ENCODE measurements at places on chromosomes 5 and 9.

GRCh38 chr5:141484641-141485311, at the start of gene PCDHGC4:
Gene PCDHGC4, plus strand, starts transcription at chr5:141485030. Its CDS starts 144 bp downstream, at chr5:141485174.
- no peak for DNase-seq

DNA sequence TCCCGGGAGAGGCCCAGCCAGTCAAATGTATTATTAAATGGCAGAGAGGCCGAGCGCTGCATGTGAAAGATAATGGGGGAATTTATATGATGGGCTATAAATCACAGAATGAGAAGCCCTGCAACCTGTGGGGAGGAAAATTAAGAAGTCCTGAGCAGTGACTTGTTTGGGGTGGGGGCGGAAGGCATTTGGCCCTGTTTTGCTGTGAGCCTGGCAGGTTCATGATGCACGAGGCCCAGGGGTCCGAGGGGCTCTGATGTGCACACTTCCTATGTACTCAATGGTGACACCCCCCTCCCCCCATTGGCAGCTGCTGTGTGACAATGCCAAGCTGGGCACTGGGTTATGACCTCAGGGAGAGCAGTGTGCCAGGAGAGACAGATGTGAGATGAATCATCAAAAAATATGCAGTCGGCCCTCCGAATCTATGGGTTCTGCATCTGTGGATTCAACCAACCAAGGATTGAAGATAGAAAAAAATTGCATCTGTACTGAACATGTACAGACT, 13.7 kb upstream of the DAB2IP start:
- DNase-seq: no peak

- DNase-seq: no peak
These were observed 71.9 kb downstream of the DAPK1 start for GRCh38 chr9:87569518-87569917.

DNA sequence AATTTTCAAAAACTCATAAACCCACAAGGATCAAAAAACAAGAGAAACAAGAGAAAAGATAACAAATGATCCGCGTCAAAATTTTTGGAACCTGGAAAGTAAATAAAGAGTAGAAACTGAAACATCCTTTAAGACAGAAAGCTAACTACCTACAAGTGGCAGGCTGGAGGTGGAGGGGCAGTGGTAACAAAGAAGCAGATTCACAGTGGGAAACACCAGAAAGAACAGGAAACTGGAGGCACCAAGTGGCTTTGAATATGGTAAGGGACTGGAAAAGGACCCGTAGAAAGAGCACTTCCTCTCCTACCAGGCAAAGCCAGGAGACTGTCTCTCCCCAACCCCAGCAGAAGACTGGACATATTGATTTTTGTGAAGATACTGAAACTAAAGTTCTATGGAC, 100.6 kb upstream of the TARS1 start:
- DNase-seq: no peak

GRCh38 chr5:151745071-151745705, 13.2 kb downstream of the ATOX1 start:
- DNase-seq: peak; percentile 69

DNA sequence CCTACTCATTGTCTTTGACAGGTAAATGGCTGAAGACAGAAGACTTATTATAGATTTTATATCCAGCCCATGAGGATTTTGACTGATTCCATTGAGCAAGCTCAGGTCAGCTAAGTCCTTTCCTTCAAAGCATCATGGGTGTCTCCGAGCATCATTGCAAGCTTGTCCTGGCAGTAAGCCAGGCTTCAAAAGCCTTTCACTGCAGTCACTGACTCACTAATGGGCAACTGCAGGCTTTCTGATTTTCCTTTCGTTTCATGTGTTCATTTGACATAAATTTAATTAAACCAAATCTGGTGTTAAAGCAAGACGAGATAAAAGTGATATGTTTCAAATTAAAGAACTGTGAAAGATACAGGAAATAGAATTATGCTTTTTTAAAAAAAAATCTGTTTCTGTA, 426.2 kb downstream of the ANXA1 start:
- DNase-seq: no peak

GRCh38 chr9:16293610-16294009, 576.9 kb downstream of the BNC2 start:
- no peak for DNase-seq

GRCh38 chr9:74770508-74771261, 117.0 kb downstream of the TRPM6 start:
- peak; percentile 6 for DNase-seq

- DNase-seq: peak; percentile 60
These were observed 10.0 kb downstream of the ENC1 start for GRCh38 chr5:74630453-74631066.

DNA sequence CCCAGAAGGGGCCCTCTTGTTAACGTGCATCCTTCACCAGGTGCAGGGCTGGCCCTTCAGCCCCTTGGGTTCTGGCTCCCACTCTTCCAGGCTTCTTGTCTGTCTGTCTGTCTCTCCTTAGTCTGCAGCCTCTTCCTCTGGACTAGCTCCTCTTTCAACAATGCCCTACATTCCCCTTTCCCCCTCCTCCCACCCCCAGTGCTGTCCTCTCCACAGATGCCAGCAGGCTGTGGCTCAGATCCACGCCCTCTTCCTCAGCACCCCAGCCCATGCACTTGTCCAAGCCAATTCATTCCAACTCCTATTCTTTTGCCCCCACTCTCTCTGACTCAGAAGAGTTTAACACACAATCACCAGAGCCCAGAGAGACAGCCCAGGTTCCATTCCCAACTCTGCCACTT, 45.2 kb upstream of the ALDH1B1 start:
- DNase-seq: no peak

- no peak for DNase-seq
These were observed 476.9 kb downstream of the ZSWIM6 start for GRCh38 chr5:61808909-61809308.

- DNase-seq: no peak
These were observed 102.8 kb downstream of the CDH18 start for GRCh38 chr5:19885040-19885824.

DNA sequence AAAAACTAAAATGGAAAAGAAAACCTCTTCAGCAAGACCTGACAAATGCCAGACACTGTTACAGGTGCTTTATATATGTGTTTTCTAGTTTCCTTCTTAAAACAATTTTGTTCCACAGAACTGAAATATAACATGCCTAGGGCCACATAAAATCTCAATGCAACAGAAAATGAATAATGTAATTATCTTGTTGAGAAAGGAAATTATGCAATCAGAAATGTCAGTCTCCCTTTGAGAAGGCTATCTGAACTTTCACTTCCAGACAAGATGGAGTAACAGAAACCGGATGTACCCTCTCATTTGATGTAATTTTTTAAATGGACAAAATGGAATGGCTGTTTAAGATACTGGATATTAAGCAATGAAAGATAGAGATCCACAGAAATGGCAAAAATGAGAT, 79.2 kb downstream of the AGTPBP1 start:
- DNase-seq: no peak

DNA sequence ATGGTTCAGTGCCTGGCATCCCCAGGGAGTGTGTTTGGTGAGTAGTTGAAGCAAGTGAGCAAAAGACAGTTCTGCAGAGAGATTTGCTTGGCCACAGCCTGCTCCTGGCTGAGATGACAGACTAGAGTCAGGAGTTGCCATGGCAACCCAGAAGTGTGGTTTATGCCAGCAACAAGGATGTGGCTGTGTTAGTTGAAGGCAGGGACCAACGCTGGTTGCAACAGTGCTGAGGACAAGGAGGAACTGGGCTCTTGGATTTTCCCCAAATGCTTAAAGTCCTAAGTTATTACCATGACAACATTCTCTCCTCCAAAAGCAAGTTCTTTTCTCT, 2.7 kb downstream of the NXNL2 start:
- peak; percentile 50 for DNase-seq

GRCh38 chr9:12614488-12614887, 78.7 kb upstream of the TYRP1 start:
- no peak for DNase-seq

DNA sequence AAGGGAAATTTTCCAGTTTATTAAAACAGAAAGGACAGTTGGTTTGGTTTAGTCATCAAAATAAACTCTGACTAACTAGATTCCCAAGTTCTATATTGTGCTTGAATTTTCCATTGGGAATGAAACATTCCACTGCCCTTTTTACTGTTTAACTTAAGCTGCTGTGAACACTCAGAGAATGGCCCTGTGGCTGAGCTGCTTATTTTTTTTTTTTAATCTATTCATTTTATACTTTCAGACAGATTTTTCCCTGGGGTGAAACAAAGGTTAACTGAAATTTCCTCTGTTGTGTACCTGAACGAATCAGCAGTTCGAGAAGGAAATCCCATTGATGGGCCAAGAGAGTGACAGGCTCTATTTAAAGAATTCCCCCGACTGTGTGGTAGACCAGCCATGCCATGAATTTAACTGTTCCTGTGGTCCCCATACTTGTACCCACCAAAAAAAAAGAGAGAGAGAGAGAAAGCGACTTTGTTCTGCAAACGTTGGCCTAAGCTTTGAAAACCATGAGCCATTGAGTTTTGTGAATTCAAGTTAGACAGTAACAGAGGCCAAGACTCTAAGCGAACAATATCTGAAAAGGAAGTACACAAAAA, 138.7 kb upstream of the GRHPR start:
- no peak for DNase-seq

DNA sequence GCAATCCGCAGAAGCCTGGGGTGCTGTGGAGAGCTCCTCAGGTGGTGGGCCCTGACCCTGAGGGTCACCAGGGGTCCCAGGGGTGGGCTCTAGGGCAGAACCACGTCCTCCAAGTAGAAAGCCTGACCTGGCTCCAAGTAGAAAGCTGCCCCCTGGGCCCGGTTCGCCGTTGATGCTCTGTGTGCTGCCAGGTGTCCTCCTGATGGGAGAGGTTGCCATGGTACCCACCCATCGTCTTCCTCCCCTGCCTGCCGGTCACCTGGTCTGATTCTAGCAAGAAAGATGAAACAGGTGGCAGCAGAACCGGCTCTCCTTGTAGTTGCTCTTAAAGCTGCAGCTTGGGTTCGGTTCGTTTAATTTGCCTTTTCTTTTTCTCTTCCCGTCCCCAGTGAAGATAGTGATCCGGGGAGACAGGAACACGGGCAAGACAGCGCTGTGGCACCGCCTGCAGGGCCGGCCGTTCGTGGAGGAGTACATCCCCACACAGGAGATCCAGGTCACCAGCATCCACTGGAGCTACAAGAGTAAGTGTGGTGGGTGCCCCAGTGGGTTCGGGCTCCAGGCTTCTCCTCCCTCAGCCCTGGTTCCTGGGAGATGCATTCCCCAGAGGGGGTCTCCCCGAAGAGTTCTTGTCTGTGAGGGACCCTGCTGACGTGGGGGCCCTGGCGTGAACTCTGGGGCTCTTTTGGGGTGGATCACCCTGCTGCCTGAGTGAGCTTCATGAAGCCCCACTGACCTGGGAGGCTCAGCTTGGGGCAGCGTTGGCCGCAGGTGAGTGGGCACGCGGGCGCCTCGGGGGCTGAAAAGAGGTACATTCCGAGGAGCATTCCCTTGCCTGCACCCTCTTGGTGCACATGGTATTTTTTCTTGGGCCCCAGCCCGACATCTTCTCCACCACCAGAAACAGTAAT, 15.6 kb downstream of the RABL6 start:
- DNase-seq: no peak

DNA sequence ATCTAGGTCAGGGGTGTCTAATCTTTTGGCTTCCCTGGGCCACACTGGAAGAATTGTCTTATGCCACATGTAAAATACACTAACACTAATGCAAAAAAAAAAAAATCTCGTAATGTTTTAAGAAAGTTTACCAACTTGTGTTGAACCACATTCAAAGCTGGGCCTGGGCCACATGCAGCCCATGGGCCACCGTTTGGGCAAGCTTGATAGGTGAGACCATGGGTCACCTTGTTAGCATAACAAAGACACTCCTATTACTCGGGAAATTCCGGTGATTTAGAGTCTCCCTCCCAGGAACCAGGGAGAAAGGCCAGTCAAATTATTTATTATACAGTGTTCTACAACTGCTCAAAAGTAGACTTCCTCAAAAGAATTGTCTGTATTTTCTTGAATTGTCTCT, 12.7 kb downstream of the RECK start:
- DNase-seq: no peak

DNA sequence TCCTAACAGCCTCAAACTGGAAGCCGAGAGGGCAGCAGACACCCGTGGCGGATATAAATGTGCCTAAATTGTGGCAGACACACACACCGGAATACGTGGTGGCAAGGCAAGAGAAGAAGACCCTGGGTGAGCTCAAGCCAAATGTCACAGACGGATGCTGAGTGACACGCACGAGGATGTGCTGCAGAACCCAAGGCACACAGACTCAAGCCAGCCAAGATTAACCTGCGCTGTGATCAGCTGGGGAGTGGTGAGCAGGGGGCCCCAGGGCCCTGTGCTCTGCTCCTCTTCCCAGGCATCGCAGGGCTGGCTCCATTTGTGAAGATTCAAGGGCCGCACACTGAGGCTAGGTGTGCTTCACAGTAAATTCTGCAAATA, 16.4 kb downstream of the SEMA4D start:
- no peak for DNase-seq

GRCh38 chr9:15417626-15418025, 5.0 kb upstream of the SNAPC3 start:
- DNase-seq: no peak

DNA sequence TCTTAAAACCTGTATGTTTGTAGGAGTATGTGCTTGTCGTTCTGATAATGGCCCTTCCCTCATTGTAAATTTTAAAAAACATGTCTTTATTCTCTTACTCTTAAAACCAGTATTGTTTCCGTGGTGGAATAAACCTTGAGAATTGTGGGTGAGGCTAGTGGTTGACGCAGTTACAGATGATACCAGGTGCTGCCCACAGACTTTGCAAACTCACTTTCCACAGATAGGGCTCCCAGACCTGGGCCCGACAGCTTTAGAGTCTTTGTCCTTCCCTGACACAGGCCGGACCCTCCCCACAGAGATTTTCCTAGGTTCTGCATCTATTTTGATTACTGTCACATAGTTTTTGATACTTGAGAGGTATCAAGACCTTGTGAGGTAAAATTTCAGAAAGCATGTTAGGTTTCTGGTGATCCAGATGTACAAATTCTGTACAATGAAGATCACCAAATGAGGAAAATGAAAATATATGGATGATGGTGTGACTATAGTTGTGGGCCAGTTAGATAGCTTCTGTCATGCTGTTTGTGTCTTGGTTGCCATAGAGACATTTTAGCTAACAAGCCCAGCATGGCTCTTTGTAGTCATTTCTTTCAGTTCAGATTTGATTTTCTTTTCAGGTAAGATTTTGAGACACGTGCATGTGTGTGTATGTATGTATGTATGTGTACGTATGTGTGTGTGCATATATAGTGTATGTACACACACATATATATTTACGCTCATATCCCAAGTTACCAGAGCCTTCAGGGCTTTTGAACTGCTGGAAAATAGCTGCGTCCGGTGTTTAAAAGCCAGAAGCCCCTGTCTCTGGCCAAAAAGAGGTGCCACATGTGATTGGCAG, 33.8 kb downstream of the DMRT1 start:
- no peak for DNase-seq

GRCh38 chr9:137089232-137089947, 2.6 kb downstream of the MAN1B1 start:
- no peak for DNase-seq

All from activated CD4-positive, alpha-beta T cell treated with anti-CD3 and anti-CD28 coated beads, Interleukin-2, Interleukin-4, amounts not matched to agents 100 ng/mL and 50 ng/mL, durations not matched to agents 16 hours and 8 hours (primary cell).